Activated naive CD4-positive, alpha-beta T cell treated with anti-CD3 and anti-CD28 coated beads for 36 hours (primary cell): ENCODE measurements at places on chromosomes 1 and 21.

DNA sequence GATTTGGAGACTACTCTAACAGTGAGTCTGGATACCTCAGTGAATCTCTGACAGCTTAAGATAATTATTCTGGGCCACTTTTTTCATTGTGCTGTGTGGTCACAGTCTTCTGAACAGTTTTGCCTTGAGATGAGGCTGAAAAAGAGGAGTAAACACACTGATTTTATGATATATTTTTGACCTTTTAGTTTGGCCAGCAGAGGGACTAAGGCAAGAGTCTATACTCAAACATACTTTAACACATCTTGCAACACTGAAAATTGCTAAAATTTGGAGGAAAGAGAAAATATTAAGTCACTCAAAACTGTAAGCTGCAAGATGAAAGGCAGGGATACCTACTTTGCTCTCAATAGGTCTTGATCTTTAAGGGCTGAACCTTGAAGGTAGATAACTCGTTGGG, 182.7 kb downstream of the KCNT2 start:
- no peak for DNase-seq

DNA sequence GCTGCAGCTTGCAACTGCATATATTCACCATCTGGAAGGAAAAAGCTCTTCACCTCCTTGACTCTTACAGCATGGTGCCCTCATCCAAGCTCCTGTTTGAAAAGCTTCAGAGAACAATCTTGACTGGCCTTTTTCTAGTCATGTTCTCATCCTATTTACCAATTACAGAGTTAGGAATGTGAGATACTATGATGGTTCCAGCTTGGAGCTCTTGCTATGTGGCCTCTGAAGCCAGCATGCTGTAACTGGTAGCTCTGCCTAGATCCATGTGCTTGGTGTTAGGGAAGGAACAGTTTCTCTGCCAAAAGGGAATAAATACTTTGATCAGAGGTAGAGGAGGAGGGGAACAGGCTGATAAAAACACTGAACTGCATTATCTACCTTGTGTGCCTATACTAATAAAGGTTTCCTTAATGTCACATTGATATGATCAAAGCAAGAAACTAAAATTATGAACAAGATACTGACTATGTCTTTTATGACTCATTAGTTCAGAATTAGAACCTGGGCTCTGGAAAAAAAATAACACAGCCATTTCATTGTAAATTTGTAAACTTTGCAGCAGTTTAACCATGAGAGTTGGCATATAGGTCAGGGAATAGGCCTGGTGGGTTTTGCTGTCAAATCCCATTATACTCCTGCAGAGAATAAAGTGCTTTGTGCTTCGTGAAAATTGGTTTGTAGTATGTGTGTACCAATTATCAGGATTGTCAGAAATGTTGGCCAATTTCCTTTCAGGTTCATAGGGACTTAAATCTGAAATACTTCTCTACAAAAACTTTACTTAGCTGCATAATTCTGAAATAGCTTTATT, 92.7 kb downstream of the LEPR start:
- no peak for DNase-seq

DNA sequence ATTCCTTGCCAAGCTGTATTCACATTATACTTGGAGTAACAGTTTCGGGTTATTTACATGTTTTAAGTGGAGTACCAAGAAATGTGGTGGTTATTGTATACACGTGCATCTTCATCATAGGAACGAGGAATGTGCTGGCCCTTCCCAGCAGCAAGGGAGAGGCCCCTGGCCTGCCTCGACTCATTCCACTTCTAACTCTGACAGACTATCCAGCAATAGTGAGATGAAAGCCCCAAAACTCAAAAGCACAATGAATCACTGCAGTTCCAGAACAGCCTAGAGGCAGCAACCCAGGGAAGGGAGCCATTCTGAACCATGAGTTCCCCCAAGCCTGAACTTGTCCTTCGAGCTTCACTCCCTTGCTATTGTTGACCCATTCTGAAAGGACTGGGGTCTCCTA, 23.1 kb downstream of the FAM89A start:
- no peak for DNase-seq

DNA sequence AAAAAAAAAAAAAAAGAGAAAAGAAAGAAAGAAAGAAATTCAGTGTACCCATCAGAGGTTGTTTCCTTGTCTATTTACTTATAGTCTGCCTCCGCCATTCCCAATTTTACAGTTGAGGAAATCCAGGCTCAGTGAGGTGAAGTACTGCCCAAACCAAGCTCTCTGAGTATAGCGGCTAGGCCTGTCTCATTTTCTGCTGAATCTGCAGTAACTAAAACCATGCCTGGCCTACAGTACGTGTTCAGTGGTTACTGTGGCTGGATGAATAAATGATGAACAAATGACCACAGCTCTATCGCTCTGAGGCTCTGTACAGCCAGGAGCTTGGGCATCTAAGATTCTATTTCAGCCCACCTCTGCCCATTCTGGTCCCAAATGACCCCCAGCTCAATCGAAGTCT, 24.3 kb downstream of the RAP1GAP start:
- DNase-seq, result no peak

DNA sequence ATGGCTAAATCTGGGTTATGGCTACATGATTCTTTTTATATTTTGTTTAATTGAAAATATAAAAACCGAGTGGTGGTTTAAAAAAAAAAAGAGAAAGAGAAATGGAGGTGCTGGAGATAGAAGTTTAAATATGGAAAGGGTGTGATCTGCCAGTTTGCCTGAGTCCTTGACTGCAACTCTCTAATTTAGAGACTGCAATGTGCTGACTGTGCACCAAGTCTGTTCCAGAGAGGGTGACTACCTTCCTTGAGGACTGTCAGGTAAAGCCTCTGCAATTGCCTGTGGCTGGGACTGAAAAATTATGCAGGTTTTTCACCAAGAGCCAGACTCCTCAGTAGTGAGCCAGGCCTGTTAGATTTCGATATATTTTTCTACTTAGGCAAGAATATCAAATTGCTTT, 1326.3 kb downstream of the BRINP3 start:
- DNase-seq, result no peak

DNA sequence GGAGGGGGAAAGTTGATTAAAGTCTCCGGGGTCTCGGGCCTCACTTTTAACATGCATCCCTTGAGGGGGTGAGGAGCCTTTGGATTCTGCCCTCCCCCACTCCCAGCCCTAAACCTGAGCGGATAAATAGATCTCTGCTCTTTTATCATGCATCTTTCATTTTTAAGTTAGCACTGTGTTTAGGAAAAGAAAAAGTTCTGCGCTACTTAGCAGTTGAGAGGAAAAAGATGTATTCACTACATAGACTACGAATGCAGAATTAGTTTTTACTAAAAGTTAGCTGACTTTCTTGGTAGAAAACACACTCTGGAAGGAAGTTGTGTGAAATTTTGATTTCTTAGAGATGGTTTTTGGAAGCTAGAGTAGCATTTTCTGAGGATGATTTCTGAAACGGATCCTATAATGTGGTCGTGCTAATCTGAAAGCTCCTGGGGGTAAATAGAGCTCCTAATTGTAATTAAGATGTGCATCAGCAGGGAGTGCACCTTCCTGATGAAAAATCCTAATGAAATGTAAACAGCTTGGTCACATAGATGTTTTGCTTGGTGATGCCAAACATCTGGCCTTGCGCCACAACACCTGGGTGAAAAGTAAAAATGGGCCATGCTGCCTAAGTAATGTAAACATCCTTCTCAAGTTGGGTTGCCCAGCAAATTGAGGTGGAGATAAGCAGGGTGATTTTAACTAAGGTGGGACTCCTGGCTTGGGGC, 1.8 kb downstream of the ROR1 start:
- no peak for DNase-seq

- DNase-seq, result no peak
Observed at GRCh38 chr1:117565745-117566455, 39.9 kb upstream of the TENT5C start.

GRCh38 chr1:16275591-16275990, 38.6 kb upstream of the CPLANE2 start:
- no peak for DNase-seq
